ENCODE measurements at places on chromosomes 13 and 19. TPM values are rescaled to one million over a fixed set of nuclear protein-coding genes. Genes with fewer than 3 reads are reported as not detected.

The BSPH1 gene
- total RNA-seq: not detected

The RFPL4AL1 gene
- total RNA-seq: not detected

The SERPINE3 gene
- total RNA-seq: 0.14 TPM

The APOE gene
- 11.8 TPM for total RNA-seq

The SIAH3 gene
- 0.18 TPM for total RNA-seq

The ENOX1 gene
- total RNA-seq: 18.7 TPM

The DAND5 gene
- total RNA-seq: not detected

The PNMA8C gene
- total RNA-seq: 3.7 TPM

DNA sequence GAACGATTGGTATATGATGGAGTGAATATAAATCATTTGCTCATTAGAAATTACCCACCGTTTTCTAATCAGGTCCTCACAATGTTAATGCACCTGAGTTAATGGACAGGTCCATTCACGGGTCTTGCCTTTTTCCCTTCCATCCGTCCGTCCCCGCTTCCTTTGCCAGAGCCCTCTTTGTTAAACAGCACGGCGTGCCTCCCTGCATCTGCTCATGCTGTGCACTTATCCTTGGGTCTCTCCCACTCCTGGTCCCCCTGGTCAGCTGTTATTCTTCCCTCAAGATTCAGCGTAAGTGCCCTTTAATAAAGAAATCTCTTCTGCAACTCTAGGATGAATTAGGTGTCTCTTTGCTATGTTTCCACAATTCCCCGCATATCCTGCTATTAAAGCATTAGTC lies 324.5 kb downstream of the DNAJC15 start:
- DNase-seq: no peak

DNA sequence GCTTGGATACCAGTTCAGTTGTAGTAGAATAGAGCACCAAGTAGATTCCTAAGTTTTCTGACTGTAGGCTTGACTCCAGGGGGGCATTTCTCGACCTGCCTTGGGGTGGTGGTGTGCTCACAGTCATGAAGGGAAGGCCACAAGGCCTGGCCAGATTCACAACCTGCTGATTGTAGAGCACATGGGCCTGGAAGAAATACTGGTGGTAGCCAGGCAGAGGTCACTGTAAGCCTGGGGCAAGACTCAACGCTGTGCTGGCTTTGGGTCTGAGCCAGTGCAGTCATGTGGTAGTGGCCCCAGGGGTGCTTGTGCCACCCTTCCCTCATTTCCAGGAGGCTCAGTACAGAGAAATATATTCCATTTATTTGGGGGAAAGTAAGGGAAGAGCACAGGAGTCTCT lies 832.3 kb upstream of the SLC10A2 start:
- DNase-seq: no peak

DNA sequence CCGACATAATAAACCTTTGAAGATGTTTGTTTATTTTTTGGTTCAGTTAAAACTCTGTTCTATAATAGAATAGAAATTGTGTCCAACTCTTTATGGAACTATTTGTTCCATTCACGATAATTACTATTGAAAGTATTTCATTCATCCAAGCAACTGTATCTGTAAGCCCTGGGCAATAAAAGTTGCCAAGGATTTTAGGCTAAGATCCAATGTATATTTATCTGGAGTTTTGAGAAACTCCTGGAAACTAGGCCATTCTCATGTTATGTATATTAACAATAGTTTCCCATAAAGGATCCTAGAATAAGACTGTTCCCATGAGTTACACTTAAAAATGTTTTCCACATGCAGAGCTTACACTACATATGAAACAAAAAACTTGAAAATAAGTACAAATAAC lies 261.6 kb downstream of the SLITRK6 start:
- DNase-seq: no peak

DNA sequence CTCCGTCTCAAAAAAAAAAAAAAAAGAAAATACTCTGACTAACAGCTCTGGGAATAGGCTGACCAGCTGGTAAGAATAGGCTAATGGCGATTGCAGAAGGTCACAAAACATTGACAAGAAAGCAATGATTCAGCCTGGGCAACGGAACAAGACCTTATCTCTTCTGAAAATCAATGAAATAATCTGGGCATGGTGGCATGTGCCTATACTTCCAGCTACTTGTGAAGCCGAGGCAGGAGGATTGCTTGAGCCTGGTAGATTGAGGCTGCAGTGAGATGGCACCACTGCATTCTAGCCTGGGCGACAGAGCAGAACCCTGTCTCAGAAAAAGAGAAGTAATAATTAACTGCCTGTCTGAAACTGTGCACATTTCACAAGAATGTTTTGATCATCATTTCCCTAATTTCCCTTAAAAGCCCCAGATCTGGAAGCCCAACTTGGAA lies 18.8 kb upstream of the MTRF1 start:
- DNase-seq: no peak

DNA sequence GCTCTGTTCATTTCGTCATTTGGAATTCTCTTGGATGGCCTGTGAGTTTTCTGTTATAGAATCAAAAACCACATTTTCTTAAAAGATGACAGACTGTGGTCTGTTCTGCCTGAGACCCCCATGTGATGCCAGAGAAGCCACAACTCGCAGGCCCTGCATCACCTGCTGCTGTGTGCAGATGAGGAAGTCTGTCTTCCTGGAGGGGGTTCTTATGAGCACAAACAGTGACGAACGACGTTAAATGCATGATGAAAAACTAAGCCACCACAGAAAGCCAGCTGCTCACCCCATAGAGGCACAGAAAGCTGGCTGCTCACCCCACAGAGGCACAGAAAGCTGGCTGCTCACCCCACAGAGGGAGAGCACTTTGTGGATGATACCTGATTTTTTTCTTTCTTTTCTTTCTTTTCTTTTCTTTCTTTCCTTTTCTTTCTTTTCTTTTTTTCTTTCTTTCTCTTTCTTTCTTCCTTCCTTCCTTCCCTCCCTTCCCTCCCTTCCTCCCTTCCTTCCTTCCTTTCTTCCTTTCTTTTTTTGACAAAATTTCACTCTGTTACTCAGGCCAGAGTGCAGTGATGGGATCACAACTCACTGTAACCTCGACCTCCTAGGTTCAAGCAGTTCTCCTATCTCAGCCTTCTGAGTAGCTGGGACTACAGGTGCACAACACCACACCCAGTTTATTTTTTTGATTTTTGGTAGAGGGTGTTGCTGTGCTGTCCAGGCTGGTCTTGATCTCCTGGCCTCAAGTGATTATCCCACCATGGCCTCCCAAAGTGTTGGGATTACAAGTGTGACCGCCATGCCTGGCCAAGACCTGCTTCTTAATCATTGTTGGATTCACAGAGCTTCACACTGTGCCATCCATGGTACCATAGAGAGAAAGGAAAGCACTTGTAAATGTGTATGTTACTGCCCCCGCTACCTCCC lies 1191.4 kb downstream of the UQCRFS1 start:
- no peak for DNase-seq

DNA sequence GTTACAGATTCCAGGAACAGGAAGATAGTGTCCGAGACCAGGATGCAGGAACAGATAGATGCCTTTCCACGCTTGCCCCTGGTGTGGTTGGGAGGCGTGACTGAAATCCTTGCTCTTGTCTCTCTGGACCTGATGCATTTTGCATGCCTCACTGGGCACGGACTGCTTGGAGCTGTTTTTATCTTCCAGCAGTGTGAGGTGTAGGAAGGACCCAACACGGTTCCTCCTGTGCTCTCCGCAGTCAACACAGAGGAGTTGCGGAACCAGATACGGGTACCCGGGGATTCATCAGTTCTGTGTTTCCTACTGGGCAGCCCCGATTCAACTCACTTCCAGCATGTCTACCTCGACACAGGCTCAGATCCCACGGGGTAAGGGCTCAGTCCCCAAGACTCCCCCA lies 6.5 kb downstream of the DOT1L start:
- DNase-seq: no peak

DNA sequence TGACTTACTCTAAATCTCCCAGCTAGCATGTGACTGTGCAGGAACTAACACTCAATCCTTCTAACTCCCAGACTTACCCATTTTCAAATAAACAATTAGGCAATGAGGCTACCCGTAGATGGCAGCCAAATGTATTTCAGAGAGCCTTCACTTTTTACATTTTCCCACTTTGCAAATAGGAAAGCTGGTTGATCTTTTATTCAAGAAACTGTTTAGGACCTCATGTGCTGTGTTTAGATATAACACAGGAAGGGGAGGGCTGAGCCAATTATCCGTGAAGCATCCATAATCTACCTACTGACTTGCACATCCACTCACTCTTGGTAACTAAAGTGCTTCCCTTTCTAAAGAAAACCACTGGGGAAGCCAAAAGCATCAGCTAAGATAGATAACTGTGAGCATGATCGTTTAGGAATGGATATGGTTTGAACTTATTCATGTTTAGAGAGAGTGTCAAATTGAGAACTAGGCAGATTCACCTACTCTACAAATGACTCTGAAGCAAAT lies 33.4 kb downstream of the MBNL2 start:
- DNase-seq: no peak

GRCh38 chr13:44240611-44241145 lies 132.9 kb upstream of the SERP2 start:
- DNase-seq: no peak

DNA sequence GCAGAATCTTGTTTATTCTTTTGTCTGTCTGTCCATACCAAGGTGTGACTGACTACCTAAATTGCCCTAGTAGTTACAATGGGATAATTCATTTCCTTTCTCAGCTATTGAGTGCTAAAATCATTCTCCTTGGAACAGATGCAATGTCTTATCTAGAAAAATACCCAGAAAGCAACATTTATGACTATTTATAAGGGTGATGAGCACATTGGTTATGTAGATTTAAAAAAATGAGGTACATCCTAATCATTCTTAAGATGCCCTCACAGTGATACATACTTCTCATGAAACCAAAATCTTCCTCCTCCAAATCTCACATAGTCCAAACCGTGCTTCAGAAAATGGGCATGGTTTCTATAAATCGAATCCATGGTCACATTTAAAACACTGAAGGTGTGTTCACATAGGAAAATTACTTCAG lies 11.6 kb upstream of the UBE2L5 start:
- DNase-seq: no peak

DNA sequence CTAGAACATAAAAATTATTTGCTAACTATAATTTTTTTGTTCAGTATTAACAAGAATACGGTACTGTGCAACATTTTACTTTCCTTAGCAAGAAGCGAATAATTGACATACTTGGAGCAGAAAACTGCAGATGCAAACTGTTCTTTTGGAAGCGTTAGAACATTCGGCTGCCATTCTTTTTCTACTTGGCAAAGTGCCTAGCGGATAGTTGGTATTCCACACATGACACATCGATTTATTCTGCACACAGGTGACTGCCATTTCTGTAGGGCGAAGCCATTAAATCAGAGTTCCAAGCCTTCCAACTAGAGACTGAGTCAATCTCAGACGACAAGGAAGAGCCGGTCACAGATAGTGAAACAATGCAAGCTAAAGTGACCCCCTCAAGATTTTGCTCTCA lies 117.4 kb downstream of the TRPC4 start:
- DNase-seq: no peak

DNA sequence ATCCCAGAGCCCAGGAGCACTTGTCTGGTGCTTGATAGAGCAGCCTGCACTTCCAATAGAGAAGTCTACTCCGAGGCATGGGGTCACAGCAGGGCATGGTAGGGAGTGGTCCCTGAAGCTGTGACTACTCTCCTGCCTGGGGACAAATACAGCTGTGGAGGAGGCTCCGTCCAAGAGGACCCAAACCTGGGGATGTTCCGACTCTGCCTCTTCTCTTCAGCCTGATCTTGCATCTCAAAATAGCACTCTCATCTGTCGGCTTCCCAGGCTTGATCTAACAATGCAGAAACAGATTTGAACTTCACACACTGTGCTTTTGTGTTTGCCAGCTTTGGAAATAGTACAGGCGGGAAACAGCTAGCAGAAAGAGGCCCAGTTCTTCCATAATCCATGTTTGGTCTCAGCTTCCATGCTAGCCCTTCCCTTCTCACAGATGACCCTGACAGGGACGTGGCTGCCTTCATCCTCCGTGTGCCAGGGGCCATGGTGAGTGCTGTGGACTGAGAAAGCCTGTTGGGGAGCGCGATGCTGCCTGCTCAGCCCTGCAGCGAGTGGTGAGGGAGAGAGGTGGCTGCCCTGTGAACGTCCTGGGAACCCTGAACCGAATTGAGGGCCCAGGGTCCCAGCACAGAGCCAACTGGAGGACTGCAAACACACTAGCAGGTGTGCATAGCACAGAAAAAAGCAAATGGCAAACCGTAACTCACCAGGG lies 150.3 kb upstream of the GPR12 start:
- DNase-seq: no peak

GRCh38 chr19:29667901-29668341 lies 2.7 kb downstream of the PLEKHF1 start:
- no peak for DNase-seq

DNA sequence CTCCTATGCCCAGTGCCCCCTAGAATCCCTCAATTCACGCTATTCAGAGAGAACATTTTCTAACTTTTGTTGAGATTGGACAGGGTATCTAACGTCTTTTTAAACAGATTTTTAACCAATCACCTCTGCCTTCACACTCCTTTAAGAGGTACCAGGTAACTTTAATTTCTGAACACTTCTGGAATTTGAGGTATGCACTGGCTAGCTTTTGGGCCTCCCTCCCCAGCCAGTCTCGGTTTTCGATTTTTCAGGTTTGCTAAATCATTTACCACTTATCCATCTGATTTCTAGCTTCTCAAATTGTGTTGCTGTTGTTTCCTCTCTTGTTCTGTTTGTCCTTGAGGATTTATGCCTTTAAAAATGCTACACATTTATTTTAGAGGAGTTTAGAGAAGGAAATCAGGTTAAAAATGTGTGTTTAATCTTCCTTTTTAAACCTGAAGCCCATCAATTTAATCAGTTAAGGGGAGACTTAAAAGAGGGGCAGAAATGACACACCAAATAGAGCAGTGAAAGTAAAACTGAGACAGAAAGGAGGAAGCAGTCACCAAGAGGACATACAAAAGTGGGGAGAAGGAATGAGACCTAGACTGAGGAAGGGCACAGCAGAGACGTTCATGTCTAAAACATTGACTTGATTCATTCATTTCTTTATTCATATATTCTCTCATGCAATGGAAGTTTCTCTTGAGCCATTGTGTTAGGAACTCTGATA lies 139.6 kb upstream of the HTR2A start:
- DNase-seq: no peak

- no peak for DNase-seq
These were observed 2.2 kb upstream of the CLEC17A start for GRCh38 chr19:14580623-14581237.

DNA sequence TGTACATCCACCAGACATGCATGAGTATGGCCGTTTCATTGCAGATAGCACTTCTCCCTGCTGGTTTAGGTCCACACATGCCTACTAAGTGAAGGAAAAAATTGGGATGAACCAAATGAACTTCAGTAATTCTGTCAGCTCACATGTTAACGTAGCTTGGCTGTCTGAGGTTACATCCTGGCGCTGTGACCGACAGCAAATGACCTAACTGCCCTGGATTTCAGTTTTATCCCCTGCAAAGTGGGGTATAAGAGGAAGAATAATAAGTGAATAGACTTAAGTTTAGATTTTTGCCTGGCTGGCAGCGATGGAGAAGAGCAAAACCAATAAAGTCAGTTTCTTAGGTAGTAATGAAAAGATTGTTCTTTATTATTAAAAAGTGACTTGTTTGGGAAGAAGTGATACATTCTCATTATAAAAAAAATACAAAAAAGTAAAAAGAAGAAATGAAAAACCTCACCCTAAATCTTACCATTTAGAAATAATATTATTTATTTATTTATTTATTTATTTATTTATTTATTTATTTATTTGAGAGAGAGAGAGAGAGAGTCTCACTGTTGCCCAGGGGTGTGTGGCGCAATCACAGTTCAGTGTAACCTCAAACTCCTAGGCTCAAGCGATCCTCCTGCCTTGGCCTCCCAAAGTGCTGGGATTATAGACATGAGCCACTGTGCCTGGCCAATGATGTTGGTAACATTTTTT lies 4.2 kb upstream of the RNF113B start:
- no peak for DNase-seq

- no peak for DNase-seq
These were observed 63.8 kb downstream of the DCT start for GRCh38 chr13:94415500-94416237.

All from uterus (tissue), 4 donors.